ENCODE measurements at places on chromosomes 11 and 22.

- no peak for DNase-seq
Measured at GRCh38 chr11:72174302-72175070, 17.5 kb upstream of the FOLR1 start.

DNA sequence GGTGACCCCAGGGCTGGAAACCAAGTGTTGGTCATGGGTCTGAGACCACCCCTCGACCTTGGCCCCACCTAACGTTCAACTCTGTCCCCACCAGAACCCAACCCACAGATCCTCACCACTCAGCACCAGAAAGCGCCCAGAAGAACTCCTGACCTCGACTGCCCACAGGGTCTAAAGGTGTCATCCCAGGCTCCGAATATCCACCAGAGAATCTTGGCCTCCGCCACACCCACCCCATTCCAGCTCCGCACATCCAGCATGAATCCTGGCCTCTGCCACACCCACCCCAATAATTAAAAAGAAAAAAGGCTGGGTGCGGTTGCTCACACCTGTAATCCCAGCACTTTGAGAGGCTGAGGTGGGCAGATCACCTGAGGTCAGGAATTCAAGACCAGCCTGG lies 1.3 kb downstream of the CERK start:
- DNase-seq: no peak

DNA sequence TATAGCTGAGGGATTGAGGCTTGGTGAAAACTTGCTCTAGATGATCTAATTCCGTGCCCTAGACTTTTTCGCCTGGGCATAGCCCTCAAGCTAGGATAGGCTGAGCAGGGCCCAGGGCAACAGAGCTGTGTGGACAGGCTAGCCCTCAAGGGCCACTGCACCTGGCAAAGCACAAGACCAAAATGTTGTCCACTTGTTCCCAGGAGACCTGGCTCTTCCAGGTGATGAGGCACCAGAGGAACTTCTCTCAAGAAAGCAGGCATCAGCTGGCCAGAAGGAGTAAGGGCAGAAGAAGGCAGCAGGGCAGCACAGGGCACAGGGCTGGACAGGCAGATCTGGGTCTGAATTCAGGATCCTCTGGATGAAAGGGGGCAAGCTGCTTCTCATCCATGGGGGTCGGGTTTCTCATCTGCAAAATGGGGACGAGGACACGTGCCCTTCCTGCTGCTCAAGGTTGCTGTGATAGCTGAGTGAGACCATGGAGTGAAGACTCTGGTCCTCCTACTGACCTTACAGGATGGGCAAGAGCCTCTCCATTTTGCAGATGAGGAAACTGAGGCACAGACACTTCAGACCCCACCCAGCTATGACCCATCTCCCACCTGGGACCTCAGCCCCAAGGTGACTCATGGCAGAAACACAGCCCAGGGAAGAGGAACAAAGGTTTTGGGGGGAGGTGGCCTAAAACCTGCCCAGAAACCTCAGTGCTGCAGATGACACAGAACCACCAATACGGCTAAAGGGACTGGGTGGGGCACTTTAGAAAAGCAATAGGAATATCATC lies 42.2 kb upstream of the PRDM11 start:
- DNase-seq: no peak

DNA sequence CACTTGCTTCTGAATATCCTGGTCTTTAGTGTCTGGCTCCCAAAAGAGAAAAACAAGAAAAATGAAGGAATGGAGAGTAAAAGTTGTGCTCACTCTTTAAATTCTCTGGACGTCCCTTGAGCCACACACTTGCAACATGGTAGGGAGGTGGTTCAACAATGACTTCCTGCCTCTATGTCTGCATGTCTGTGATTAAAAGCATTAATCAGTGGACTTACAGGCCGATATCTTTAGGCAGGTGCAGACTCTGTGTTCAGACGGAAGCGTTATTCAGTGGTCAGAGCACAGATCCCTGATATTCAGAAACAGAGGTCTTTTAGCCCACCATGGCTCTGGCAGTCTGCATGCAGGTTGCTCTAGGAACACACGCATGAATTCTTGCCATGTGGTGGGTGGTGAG lies 1920.0 kb upstream of the RAG2 start:
- no peak for DNase-seq

DNA sequence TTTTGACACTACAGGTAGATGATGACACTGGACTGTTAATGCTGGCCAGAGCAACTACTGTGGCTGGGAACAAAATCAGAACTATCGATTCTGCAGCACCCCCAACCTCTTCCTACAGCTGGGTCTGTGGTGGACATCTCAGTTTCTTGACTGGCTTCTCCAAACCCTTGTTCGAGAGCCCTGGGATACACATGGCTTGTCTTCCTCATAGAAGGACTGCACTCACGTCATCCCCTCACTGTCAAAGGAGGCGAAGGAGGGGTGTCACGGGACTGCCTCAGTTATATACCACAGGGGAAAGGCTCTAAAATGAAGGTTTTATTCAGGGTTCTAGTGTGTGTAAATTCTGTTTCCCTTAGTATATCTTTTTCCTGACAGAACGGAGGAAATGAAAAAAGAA lies 44.9 kb downstream of the PITPNB start:
- DNase-seq: no peak

Measured in stimulated activated CD4-positive, alpha-beta T cell treated with anti-CD3 and anti-CD28 coated beads, Interleukin-4, amount 100 ng/mL, for 1 hour (primary cell).